ENCODE measurements at places on chromosomes 3 and 15.

DNA sequence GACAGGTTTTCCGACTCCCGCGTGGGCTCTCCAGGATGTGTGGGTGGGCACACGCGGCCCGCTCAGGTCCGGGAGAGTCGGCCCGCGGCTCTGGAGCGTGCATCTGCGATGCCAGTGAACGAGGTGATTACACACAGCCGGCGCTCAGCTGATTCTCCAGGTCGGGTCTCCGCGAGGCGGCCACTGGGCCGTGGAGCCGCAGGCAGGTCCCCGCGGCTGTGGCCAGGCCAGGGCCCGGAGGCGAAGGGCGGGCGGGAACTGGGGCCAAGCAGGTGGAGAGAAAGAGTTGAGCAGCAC is 13.2 kb downstream of the PAK6 start:
- no peak for DNase-seq

GRCh38 chr15:44137750-44138149 is 57.3 kb downstream of the FRMD5 start:
- peak; percentile 43 for DNase-seq

GRCh38 chr3:101635954-101636798 is 40.8 kb downstream of the ZBTB11 start:
- DNase-seq: peak; percentile 57

DNA sequence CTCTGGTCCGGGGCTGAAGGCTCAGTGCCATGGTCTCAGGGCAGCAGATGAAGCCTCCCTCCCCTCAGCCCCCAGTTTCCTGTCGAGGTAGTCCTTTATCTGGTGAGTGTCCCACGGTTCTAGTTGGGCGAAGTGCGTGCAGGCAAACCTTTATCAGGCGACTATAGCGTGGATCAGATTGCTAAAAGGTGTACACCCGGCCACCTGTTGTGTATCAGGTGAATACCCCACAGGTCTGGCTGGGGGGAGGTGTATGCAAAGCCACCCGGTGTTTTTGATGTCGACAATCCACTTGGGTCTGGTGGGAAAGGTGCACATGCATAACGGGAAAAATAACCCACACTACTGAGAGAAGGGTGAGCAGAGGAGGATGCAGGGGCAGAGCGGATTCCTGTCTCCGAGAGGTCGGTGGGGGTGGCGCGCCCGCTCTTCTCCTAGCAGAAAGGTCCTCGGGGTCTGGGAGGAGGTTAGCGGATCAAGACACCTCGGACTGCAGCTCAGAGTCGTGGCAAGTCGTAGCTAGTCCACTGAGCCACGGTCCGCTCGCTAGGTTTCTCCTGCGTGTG is 507 bp downstream of the SLC12A6 start:
- DNase-seq: peak; percentile 13

DNA sequence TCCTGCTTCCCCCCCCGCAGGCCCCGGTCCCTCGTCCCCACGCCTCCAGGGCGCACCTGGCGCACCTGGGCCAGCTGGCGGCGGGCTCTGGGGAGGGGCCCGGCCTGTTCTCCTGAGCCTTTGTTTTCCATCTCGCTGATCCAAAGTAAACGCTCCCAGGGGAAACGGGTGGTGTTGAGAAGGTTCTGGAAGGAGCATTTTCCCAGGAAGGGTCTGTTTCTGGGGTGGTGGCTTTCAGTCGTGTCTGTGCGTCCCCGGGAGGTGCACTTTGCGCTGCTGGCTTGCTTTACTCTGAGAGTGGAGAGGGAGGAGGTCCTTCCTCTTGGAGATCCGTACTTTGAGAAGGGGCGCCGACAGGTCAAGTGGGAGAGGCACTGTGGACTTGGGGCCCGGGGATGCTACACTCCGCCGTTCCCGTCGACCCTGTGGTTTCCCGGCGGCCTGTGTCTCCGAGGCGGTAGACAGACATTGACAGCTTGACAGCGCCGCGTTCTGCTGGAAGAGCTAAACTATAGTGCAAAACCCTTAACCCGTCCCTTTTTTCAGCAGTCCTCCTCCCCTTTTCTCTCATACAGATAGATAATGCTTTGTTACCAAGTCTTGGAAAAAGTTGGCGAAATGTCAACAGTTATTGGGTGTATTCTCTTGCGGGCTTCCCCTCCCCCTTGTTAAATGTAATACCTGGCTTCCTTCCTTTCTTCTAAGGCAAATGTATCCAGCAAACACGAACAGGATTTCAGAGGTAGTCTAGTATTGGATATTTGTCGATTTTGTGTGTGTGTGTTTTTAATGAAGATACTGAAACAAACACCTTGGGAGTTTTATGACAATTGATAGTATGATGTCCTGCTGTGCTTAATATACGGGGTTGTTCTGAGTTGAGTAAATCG is 6.5 kb downstream of the TPM1 start:
- peak; percentile 60 for DNase-seq

DNA sequence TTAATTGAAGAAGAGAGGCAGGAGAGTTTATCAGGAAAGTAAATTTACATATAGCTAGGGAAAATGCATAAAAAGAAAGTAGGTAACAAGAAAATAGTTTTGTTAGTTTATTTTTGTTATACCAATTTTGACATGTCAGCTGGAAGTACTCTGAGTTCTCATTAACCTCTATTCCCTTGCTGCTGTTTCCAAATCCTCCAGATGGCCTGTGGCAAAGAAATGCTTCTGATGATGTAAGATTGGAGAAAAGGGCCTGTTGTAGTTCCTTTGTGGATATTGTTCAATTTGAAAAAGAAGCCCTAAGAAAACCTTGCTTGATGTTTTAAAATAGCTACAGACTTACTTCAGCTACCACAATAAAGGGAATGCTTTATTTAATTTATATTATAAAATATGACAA is 192.9 kb upstream of the SLITRK3 start:
- no peak for DNase-seq

DNA sequence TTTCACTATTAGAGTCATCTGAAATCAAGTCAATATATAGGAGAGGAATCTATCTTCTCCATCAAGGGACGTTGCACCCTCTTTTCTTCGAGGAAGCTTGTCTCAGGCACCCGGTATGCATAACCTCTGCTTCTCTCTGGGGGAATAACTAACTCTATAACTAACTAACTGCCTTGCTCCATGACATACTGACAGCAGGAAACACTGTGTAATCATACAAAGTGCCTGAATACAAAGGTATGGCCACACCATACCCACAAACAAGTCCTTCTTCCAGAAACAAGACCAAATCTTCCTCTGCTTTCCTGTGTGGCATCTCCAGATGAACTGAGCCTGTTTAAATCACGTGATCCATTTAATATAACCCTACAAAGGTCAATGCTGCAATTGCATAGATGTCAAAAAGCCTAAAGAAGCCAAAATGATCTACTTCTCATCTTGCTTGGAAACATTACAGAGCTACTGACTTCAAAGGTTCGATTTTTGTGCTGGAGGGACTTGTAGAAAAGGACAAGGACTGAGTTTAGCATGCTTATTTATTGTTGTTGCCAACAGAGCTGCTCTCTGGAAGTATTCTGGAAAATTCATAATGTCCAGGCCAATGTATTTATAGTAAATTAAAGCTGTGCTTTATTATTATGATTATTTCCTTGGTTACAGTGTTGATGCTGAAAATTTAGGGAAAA is 380.5 kb downstream of the FOXP1 start:
- no peak for DNase-seq

DNA sequence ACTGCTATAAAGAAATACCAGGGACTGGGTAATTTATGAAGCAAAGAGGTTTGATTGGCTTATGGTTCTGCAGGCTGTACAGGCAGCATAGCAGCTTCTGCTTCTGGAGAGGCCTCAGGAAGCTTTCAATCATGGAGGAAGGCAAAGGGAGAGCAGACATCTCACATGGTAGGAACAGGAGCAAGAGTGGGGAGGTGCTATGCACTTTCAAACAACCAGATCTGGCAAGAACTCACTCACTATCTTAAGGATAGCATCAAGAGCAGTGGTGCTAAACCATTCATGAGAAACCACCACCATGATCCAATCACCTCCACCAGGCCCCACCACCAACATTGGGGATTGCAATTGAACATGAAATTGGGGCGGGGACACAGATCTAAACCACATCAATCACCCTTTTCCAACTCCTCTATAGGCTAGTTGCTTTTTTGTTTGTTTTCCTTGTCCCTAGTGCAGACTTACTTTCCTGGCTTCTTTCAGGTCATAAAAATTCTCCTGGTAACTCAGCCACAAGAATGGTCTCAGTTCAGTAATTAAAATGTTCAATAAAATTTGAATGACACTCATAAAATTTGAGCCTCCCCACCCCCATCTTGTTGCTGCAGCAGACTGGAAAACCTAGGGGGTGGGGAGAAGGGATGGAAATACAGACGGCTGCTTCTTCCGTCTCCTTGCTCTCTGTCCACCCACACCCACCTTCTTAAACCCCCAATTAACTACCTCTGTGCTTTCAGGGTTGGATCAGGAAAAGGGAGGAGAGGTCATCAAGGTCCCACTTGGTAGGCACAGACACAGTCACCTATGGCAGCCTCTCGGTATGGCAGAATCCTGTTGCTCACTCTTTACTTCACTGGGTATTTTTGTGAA is 16.3 kb upstream of the TIPARP start:
- DNase-seq: no peak

GRCh38 chr3:183527428-183528379 is 27.8 kb downstream of the KLHL6 start:
- no peak for DNase-seq

- no peak for DNase-seq
Observed at GRCh38 chr3:27990837-27991236, 250.6 kb upstream of the CMC1 start.

GRCh38 chr3:126557415-126557745 is 1.4 kb downstream of the C3orf22 start:
- DNase-seq: no peak

GRCh38 chr3:40088527-40089170 is 220.9 kb upstream of the EIF1B start:
- no peak for DNase-seq

DNA sequence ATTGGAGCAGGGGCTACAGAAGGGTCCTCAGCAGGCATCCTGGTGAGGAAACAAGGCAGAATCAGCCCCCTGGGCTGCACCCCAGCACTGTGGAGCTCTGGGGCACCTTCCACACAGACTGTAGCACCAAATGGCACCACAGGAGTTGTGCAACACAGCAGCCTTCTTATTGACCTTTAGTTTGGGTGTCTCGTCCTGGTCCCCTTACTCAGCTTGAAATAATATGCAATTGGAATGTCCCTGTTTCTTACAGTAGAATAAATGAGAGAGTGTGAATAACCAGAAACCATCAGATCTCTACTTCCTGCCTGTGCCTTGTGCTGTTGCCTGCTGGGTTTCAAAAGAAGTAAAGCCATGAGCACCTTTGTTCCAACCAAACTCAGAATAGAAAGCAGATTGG is 44.5 kb downstream of the RPLP1 start:
- no peak for DNase-seq

DNA sequence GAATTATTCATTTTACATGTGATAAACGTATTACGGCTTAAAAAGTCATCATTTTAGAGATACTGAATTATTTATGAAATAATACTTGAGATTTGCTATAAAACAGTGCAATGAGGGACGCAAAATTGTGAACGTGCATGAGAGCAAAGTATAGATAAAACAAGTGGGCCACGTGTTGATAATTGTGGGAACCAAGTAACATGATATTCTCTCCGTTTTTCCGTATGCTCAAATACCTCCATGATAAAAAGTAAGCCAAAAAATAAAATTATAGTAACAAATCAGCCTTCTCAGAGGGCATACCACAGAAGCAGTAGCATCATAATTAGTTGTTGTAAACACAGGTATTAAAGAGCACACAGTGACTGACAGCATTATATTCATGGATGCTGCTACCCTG is 42.6 kb downstream of the SFMBT1 start:
- DNase-seq: no peak

DNA sequence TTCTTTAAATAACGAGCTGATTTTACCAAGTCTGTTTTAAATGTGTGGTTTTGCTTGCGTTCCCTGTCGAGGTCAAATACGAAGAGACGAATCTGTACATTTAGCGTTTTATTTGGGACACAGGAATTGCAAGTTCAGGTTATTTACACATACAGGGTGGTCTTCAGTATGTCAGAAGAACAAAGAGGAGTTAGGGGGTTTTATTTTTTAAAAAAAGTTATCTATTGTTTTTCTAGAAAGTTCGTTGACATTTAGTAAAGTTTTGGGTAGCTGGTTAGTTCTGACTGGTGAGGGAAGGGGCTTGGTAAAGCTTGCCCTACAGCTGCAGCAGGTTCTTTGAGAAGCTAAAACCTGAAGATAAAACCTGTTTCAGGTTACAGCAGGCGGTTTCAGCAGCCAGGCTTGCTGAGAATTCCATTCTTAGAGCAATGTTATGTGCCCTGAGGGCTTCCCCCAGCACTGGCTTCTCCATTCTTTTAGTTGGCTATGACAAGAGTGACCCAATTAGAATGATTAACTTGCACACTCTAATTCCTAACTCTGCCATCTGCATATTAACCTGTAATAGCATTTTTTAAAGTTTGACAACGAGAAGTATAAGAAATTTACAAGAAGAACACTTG is 815 bp upstream of the ZNF280D start:
- peak; percentile 26 for DNase-seq

DNA sequence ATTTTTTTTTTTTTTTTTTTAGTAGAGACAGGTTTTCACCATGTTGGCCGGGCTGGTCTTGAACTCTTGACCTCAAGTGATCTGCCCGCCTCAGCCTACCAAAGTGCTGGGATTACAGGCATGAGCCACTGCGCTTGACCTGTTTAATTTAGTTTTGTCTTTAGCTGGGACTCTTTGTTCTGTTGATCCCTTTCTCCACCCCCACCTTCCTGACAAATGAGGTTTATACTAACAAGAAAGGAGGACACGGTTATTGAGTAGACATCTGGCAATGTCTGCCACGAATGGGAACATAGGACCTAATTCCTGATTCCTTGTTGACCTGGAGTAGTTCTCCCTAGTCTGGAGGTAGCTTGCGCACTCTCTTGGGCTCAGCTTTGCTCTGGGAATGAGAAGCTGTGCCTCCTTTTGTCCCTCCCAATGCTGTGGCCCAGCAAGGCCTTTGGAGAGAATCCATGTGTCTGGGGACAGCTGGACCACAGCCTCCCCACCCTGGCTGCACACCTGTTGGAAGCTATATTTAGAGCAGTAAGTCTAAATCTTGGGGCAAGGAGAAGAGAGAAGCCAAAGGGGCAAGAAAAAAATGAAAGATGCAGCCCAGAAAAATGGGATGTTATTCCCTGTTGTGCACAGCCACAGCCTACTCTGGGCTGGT is 53.2 kb upstream of the ADPGK start:
- no peak for DNase-seq

GRCh38 chr3:66469220-66469640 is 31.6 kb downstream of the LRIG1 start:
- no peak for DNase-seq

- DNase-seq: peak; percentile 41
Observed at GRCh38 chr15:44099671-44100070, 95.4 kb downstream of the FRMD5 start.

DNA sequence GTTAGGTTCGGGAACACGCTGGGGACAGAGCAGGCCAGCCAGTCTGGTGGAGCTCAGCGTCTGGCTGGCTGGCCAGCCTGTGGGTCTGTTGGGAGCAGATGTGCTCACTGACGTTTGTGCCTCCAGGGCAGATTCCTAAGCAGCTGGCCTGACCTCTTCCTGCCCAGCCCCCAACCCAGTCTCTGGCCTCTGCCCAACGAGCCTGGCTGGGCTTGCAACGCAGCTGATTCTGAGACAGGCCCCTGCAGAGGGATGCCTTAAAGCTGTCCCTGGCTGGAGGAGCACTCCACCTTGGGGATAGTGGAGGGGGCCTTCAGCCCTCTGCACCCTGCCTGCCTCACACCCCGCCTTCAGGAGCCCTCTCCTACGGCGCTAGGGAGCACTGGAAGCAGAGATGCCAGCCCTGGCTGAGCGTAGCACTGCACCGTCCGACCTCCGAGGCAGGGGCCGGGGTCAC is 46.0 kb downstream of the KLF13 start:
- DNase-seq: peak; percentile 89

- DNase-seq: peak; percentile 9
Observed at GRCh38 chr3:134351427-134351826, 22.8 kb downstream of the AMOTL2 start.
